ENCODE measurements at places on chromosomes 1 and 21.

- DNase-seq, result no peak
Measured at GRCh38 chr1:29490204-29490934, 254.0 kb downstream of the PTPRU start.

- DNase-seq, result no peak
Measured at GRCh38 chr1:60035921-60036320, 37.6 kb downstream of the C1orf87 start.

DNA sequence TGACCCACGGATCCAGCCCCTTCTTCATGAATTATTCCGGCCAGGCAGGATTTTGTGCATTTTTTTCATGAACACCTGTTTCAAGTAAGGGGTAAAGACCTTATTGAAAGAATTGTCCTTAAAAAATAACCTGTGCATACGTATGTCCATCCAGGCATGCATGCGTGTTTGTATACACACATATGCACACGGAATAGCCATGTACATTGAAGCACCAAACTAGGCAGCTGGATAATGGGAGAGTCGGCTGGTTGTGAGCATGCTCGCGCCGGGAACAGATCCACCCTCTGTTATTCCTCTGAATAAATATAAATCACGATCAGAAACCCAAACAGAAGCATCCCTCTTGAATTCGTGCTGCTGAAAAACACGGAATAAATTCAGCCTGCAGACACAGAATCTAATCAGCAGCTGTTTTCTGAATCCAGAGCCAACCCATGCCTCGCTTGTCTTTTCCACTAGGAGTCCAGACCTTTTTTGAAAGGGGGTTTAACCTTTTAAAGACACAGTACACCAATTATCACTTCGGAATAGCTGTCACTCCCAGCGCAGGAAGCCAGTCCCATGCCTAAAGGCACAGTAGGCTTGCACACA is at the start of gene HIVEP3:
Gene HIVEP3 (minus strand): TSS at position 473 of the 594 bp plus-strand sequence.
- no peak for DNase-seq

DNA sequence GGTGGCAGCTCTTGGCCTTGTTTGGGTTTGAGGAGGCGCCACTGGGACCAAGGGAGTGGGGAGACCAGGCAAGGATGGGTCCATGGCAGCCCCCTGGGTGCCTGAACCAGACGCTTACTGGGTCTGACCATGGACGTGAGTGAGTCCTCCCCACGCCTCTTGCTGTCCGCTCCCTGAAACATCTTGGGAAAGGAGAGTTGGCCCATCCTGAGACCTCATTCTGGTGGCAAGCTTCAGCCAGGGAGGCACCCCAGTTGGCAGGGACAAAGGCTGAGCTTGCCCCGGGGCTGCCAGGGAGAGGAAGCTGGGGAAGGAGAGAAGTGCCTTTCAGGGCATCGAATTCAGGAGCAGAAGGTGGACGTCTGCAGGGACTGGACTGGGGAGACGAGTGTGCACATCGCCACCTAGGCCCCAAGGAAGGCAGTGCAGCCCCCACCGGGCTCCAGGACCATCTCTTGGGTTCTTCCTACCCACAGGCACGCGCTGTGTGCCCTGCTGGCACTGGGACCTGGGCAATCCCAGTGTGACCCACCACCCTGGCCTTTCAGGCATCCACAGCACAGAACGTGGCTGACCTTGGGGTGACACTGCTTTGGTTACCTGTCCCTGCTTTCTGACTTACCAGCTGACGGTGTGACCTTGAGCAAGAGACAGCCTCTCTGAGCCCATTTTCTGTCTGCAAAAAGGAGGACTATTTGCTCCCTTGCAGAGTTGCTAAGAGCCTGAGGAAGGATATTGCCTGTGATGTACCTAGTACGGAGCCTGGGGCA is 132.9 kb upstream of the WNT4 start:
- DNase-seq, result peak; percentile 56

GRCh38 chr1:157595356-157595755 is 2.5 kb downstream of the FCRL4 start:
- DNase-seq, result peak; percentile 87

GRCh38 chr1:16076031-16076864 is 2.8 kb upstream of the FAM131C start:
- DNase-seq, result no peak

DNA sequence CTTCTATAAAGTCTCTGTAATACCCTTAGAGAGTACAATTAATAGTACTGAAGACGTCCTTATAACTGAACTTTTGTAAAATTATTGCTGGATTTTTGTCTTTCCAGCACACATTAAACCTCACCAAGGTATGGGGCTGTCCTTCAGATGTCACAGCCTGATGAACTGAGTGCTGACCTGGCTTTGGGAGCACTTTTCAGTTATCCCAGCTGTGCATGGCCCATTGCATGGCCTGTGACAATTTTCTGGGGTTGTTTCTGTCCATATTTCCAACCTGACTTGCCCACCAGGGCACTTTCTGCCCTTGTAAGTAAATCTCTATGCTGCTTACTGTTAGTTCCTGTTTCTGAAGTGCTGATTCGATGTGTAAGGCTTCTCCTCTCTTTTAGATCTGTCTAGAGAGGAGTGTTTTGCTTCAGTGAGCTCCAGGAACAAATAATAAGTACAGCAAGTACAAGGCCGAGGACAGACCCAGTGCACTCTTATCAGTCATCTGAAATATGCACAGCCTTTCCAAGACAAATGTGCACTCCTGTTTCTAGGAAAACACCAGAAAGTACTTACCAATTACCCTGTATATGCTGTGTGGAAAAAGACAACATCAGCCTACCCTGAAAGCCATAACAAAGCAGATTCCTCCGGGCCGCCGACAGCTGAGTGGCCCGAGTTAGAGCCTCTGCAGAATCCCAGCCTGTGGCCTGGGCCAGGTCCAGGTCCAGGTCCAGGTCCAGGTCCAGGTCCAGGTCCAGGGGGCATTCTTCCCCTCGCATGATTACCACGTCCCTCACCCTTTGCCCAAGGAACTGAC is 121.7 kb downstream of the DHRS3 start:
- DNase-seq, result no peak

DNA sequence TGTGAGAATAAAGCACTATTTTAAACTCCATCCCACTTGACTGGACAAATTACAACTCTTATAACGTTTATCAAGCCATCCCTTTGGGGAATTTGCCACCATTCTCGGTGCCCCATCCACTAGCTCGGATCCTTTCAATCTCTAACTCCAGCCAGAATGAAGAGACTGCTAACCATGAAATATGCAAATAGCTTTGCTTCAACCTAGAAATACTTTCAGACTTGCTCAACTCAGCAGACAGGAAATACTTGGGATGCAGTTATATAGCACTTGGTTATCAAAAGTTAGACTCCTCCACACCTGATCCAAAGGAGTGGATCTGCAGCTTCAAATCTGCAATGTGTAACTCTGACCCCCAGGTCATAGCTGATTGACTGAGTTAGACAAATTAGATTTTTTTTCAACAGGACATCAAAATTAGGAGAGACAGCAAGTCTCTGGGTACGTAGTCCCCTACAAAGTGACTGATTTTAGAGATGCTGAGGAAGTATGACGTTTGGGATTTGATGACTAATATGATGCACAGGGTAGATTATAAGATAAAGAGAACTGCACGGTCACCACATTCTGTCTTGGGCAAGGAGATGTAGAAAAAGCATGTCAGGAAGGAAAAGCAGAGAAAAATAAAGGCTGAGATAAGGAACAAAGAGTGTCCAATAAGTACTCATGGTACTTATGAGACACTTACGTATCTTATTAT is 496.0 kb downstream of the AGBL4 start:
- DNase-seq, result no peak

GRCh38 chr1:221201773-221202172 is 322.5 kb downstream of the HLX start:
- DNase-seq, result no peak

DNA sequence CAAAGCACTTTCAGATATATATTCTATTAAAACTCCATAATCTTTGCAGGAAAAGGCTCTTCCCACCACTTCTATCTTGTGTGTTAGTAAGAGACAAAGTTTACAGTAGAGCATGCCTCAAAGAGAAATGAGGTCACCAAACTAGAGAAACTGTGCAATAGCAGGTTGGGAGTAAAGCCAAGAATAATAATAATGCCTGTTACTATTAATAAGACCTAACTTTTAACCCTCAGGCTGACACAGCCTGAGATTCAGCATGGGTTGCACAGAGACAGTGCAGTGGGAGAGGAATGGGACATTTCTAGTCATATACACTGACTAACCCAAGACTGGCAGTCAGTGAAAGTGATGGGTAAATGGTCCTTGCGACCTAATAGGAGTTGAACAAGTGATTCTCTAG is 320.2 kb upstream of the NFIA start:
- DNase-seq, result no peak

- no peak for DNase-seq
Measured at GRCh38 chr21:14013056-14013603, 197.6 kb downstream of the LIPI start.

GRCh38 chr1:163093579-163093978 is 24.4 kb downstream of the RGS4 start:
- DNase-seq, result no peak

GRCh38 chr1:173241528-173242347 is 34.6 kb upstream of the TNFSF4 start:
- DNase-seq, result peak; percentile 59

GRCh38 chr1:167291539-167292185 is 71.0 kb downstream of the POU2F1 start:
- DNase-seq, result no peak

DNA sequence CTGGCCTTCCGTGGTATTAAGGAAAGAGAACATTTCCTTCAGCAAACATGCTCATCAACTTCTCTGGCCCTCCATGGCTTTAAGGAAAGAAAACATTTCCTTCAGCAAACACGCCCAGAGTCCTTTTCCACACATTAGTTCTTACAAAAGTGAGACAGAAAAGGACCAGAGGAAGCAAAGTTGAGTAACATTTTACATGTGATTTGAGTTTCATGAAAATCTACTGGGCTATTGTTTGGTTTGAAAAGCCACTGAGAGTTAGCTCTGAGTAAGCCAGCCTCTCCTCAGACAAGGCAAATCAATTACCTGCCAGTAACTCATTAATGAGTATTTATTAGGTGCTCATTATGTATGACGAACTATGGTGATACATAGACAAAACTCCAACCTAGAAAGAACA is 78.0 kb downstream of the NID1 start:
- peak; percentile 18 for DNase-seq

DNA sequence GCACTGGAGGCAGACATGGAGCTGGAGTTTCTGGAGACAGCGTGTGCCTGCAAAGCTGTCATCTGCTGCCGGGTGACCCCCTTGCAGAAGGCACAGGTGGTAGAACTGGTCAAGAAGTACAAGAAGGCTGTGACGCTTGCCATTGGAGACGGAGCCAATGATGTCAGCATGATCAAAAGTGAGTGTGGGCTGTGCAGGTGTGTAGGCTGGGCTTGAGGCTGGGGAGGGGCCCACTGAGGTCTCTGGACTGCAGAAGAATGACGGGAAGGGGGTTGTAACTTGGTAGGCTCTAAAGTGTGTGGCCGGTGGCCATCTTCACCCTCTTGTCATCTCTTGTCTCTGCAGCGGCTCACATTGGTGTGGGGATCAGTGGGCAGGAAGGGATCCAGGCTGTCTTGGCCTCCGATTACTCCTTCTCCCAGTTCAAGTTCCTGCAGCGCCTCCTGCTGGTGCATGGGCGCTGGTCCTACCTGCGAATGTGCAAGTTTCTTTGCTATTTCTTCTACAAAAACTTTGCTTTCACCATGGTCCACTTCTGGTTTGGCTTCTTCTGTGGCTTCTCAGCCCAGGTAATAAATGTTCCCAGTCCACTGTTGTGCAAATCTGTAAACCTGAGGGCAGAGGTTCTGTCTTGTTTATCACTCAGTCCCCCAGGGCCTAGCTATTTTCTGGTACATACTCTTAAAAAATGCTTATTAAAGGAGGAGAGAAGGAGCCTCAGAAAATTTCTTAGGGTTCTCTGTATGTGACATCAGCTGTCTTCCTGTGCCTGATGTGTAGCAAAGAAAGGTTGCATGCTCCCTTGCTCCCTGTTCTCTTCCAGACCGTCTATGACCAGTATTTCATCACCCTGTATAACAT is 19.9 kb downstream of the ATP8B2 start:
- peak; percentile 80 for DNase-seq

- DNase-seq, result no peak
Measured at GRCh38 chr1:222769971-222770620, 33.1 kb downstream of the FAM177B start.

DNA sequence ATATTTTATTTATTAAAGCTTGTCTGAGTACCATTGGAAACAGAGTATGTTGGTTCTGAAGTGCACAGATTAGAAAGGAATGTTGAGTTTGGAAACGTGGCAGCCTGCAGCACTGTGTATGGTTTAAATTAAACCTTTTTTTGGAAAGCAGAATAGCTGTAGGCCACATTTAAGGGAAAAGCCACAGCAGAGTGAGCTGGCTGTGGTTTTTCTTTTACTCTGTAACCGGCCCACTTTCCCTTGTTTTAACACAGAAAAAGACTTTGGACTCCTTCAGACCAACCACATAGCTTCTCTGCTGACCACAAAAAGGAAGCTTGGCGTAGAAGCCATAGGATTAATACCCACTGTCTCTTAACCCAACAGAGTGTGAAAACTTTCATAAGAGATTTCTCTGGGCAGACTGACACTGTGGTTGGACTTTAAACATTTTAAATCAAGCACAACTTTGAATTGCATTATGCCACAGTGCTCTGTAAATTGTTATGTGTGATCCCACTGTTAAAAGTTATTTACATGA is 75.2 kb downstream of the NFIA start:
- no peak for DNase-seq

GRCh38 chr1:158681606-158682005 is 4.9 kb downstream of the SPTA1 start:
- no peak for DNase-seq

DNA sequence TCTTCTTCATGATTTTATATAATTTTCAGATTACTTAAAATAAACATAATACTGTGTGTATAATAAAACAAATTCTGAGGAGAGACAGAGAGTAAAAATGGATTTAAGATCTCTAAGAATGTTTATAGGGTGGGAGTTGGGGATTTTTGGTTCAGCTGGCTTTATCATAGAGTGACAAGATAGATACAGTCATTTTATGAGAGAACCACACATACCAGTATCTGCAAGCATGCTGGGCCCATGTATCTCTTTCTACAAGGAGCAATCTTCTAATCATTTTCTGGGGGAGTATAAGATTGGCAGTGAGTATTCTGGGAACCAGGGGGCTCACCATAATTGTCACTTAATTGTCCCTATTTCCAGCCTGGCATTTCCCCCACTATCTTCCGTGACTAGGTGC is 64.3 kb upstream of the DUSP10 start:
- no peak for DNase-seq

- DNase-seq, result peak; percentile 4
Measured at GRCh38 chr1:194279975-194280374, 1093.6 kb upstream of the B3GALT2 start.

GRCh38 chr1:156451505-156452160 is 48.9 kb downstream of the MEF2D start:
- no peak for DNase-seq
